ENCODE measurements at places on chromosomes 13 and 19.

DNA sequence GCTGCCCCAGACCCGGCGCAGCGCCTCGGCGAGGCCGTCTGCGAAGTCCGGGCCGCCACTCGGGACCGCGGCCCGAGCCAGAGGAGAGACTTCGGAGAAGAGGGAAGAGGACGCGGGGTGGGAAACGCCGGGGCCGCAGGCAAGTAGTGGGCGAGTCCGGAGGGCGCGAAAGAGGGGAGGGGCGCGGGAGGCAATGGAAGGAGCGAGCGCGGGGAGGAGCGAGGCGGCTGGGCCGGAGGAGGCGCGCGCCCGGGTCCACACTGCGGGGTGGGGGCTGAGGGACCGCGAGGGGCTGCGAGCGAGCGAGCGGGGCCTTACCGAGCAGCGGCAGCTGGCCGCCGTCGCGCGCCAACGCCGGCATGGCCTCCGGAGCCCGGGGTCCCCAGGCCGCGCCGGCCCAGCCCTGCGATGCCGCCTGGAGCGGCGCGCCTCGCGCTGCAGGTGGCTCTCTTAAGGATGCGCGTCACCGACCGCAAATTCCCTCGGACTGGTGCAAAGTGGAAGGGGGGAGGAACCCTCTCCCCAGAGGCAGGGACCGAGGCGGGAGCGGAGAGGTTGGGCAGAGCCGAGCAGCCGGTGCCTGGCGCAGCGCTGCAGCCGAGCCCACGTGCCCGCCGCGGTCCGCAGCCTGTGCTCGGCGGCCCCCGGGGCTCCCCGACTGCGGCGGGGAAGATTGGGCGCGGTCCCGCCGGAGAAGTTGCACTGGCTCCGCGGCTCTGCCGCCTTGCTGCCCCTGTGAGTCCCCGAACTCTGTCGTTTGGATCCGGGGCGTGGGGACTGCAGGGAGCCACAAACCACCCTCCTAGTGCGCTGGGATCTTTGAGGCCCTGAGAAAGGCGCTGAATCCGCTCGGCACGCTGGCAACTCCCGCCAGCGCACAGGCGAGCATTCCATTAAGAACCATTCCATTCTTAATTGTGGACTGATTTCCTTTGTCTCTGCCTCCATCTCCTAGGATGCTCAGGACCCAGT is at the start of gene FLT3:
TSS of gene FLT3 (minus strand) at position 427 of the 972 bp plus-strand sequence. CDS start at position 361, 66 bp downstream.
- DNase-seq: no peak

DNA sequence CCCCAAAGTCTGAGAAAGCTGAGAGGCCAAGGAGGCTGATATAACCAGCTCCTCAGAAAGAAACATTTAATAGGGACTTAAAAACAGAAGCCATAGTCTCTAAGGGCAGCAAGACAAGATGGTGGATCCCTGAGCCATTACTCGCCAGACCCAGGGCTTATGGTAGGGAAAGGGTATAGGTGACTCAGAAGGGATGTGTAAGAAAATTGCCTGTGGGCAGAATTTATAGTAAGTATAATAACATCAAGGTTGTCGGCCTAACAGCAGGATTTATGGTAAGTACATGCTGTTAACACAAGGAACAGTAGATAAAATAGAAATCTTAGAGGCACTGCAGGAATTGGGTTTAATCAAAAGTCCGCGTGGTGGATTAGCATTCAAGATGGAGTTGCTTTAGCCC is 14.7 kb downstream of the KBTBD6 start:
- no peak for DNase-seq

GRCh38 chr19:31275068-31275334 is 74.2 kb downstream of the TSHZ3 start:
- peak; percentile 45 for DNase-seq

DNA sequence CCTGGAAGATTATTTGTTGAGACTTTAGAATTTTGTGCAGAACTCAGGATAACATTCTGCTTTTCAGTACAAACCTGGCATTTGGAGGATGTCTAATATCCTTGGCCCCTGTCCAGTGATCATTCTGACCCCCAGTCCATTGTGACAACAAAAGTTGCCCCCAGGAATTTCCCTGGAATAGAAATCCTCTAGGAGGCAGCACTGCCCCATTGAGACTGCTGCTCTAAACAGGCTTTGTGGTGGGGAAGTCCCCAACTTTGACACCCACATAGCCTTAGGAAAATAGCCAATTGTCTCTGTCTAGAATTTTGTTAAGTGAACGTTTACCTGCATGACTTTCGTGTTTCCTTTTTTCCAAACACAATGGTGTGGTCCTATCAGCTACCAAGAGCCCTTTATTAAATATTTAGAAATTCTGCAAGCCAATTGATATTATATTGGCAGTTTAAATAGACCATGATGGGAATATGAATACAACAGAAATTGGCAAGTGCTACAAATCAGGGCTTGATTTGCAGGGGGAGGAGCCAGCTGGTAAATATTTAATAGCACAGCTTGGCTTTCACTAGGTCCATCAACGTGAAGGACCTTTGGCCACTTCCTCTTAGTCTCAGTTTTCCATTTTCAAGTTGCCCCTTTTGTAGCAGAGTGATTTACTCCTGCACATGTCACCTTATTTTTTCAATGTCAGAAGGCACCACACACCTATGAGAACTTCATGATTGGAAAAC is 451.7 kb downstream of the EFNB2 start:
- DNase-seq: no peak

DNA sequence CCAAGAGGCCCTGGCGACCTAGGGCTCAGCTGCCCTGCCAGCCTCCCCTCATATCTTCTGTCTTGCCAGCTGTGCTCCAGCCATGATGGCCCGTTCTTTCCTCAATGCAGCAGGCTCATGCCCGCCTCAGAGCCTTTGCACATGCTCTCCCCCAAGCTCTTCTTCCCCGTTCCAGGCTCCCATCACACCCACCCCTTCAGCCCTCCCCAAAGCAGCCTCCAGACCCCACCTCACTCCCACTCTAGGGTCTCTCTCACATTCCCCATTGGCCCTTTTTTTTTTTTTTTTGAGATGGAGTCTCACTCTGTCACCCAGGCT is 29.9 kb upstream of the ATP1A3 start:
- DNase-seq: no peak

GRCh38 chr13:51147732-51148131 is 36.7 kb upstream of the C13orf42 start:
- DNase-seq: no peak

DNA sequence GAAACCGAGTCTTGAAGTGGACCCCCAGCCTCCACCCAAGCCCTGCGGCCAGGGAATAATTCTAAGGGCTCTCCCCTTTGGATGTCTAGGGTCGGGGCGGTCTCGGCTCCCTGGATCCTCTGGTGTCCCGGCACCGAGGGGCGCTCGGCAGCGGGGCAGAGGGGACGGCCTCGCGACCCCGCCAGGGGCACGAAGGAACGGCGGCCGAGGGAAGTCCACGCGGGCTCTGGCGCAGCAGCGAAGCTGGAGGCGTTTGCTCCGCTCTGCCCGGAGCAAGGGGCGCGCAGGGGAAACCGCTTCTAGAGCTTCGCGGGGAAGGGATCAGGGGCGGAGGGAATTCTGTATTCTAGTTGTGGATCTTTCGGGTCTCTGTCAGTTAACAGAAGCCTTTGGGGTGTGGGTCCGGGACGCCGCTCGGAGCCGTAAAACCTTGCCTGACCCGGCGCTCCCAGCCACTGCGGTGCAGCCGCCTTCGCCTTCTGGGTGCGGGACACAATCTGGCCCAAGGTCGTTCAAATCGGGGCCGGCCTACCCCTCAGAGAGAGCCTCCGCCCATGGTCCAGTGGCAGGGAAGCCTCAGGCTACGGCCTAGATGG is 118.2 kb downstream of the KCNRG start:
- DNase-seq: no peak

- DNase-seq: no peak
Measured at GRCh38 chr19:45765702-45766295, 3.3 kb downstream of the SIX5 start.

GRCh38 chr19:40982594-40983101 is 8.4 kb upstream of the CYP2B6 start:
- peak; percentile 66 for DNase-seq

DNA sequence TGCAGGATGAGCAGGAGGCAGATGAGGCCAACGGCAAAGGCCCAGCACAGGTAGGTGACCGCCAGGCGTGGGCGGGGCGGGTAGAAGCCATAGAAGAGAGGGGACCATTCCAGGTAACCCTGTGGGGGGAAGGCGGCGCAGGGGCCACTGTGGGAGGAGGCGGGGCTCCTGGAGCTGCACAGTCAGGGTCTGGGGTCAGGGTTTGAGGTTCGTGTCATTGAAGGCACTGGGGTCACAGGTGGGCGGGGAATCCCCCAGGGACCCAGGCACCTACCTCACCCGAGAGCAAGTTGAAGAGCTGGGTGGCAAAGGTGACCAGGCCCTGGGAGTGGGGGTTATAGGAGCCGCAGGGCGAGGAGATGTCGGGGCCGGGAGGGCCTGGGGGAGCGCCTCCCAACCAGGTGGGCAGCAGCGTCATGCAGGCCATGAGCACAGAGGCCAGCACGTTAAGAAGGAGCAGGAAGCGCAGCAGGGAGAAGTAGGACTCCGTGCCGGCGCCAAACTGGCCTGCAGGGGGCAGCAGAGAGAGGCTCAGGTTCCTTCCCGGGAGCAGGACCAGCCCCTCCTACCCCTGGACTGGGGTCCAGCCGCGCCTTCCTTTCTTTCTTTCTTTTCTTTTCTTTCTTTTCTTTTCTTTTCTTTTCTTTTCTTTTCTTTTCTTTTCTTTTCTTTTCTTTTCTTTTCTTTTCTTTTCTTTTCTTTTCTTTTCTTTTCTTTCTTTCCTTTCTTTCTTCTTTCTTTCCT is 4.6 kb downstream of the TMC4 start:
- DNase-seq: peak; percentile 93

- DNase-seq: no peak
Measured at GRCh38 chr13:48748681-48749080, 95.0 kb downstream of the CYSLTR2 start.

DNA sequence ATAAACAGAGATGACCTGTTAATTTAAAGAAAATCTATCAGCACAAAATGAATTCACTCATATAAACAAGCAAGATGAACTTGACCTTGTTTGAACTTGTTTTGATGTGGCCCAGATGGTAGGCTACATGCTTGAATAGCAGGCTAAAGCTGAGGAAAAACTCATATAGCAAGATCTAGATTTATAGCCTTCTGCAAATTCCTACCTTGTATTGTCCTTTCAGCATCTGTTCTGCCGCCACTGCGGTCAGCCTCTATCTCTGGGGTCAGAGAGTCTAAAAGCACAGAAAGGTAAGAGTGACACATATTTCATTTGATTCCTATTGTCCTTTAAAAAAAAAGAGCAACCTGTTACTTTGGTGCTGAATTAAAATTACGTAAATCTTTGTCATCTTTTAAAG is 392.1 kb downstream of the DACH1 start:
- no peak for DNase-seq

DNA sequence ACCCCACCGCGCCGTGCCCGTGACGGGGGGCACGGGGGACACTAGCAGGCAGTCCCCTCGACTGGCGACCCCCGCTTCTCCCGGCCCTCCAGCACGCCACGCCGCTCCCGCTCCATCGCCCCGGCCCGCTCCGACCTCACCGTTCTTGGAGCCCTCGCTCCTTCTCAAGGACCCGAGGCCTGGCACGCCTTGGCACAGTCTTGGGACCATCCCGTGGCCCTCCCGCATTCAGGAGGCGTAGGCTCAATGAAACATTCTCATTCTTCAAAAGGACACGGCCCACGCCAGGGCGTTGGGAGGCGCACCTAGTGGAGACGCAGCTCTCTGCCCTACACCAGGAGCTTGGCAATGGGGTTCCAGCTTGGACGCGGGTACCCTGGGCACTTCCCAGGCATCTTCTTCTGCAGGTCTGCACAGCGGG is 473 bp upstream of the CERS1 start:
- DNase-seq: no peak

- DNase-seq: no peak
Measured at GRCh38 chr19:18762125-18763023, 28.7 kb downstream of the COMP start.

- peak; percentile 51 for DNase-seq
Measured at GRCh38 chr13:24630851-24631620, 49.2 kb upstream of the ATP12A start.

GRCh38 chr13:94176561-94176960 is 302.9 kb downstream of the DCT start:
- peak; percentile 55 for DNase-seq

DNA sequence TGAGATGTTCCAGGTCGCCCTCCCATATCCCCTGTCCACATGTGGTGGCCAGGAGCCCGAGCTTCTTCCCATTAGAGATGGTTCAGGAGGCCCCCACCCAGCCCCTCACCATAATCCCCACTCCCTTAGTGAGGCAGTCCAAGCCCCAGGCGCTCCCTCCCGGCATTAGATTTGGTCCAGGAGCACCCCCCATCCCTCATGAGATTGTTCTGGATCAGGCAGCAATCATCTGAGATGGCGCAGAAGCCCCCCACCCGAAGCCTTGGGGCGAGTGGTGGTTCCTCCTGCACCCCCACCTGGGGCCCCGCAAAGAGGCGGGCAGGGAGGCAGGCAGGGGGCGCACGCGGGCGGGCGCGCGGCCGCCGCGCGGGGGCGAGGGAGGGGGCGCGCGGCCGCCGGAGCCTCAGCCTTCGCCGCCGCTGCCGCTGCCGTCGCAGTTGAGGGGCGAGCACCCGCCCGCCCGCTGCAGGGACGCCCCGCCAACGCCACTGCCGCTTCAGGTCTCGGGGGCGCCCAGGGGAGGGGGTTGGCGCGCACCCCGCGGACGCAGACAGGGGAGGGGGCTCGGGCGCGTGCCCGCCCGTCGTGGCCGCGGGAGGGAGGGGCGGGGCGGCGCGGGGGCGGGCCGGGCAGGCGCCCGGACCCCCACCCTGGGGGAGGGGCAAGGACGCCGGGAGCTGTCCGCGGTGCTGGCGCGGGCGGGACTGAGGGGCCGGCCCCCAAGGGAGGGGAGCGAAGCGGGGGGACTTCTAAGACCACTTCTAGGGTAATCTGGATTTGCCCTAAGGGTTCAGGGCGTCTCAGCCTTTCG is 46.4 kb upstream of the SHKBP1 start:
- no peak for DNase-seq

DNA sequence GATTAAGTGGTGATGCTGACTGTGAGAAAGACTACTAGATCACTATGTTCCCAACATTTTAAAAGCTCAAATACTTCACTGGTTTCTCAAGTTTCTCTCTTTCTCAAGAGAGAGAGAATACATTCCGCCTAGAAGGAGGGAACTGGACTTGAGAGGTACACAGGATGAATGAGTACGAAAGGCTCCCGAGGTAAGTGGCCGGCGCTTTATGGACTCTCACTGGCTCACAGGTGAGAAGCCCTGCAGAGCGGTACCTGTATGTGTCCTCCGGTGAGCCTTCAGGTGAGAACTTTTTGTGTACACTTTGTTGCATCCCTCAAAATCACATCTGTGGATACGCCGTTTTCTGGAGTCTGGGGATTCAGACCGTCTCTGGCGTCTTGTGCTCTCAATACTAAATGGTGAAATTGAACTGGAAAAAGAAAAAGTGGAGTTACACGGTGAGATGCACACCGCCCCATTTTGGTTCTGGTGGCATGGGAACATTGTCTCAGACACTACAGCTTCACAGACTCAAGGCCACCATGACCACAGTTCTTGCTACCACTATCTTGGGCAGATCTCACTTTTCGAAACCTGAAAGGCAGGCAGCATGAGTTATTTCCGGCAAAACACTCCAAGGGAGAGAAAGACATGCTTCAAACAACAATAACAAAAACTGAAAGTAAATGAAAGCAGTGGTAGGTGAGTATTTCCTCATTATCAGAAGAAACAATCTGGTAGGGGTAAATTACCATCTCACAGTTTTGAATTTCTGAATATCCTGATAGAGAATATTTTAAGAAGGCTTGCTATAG is 418.9 kb downstream of the KLF12 start:
- no peak for DNase-seq

GRCh38 chr13:49563516-49563915 is 21.8 kb downstream of the RCBTB1 start:
- peak; percentile 57 for DNase-seq
